Panc1 (cell line): ENCODE measurements at places on chromosomes 6 and 20. TPM values are rescaled to one million over a fixed set of nuclear protein-coding genes. Genes with fewer than 3 reads are reported as not detected.

The NAA20 gene
- total RNA-seq = 65.6 TPM

GRCh38 chr20:59645271-59645670 lies 40.9 kb downstream of the PHACTR3 start:
- no peak for DNase-seq

The BHLHE23 gene
- total RNA-seq = not detected

GRCh38 chr6:107132330-107132954 lies 17.1 kb upstream of the BEND3 start:
- no peak for DNase-seq

GRCh38 chr6:2582268-2582667 lies 168.5 kb downstream of the MYLK4 start:
- DNase-seq = no peak

DNA sequence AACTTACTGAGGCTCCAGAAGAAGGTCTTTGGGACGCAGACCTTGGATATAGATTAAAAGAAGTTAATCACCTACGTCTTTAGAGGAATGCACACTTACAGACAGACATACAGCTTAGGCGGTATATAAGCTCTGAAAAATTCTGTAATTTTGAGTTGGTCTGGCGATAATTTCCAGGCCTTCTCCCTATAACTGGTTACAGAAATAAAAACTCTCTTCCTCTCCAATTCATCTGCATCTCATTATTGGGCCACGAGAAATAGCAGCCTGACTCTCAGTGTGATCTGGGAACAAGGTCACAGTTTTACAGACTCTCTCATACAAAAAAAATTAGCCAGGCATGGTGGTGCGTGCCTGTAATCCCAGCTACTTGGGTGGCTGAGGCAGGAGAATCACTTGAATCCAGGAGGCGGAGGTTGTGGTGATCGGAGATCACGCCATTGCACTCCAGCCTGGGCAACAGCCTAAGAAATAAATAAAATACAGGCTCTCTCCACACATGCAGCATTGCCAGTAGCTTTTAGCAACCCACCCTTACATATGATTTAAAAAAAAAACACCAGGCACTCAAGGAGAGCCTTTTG lies 4.7 kb downstream of the ZBTB24 start:
- DNase-seq = no peak

DNA sequence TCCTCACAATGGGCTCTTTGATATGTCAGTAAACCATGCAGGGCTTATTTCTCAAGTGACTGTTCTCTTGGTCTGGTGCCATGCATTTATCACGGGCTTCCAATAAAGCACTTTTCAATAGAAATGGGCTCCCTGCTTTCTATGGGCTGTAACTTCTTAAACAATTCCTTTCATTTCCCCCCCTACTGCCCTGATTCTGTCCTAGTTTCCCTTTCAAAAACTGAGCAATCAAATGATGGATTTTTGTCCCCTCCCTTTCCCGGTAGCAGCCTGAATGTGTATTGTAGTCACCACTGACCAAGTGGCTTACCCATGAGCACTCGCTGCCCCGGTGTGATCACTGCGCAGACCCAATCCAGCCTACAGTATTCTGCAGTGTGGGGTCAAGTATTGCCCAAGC lies 13.9 kb downstream of the RPS10 start:
- no peak for DNase-seq

GRCh38 chr6:72758901-72759300 lies 137.0 kb downstream of the KCNQ5 start:
- DNase-seq = no peak

GRCh38 chr6:84062519-84063154 lies 29.1 kb downstream of the MRAP2 start:
- no peak for DNase-seq

DNA sequence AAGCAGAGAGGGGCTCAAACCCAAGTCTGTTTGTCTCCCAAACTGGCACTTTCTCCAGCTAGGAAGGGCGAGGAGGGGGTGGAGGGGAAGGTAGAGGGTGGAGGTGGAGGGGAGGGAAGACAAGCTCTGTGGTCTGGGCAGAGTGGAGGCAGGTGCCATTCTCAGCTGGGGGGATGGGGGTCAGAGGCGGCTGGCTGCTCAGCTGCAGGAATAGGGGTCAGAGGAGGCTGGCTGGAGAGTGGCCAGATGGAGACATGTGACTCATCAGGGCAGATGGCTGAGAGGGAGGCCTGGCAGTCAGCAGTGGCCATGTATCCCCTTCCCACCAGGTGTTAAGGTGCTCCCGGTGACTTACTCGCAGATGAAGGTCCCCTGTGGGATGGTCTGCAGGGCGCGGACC lies 3.5 kb upstream of the SLC44A4 start:
- DNase-seq = no peak

The ECT2L gene
- total RNA-seq = not detected

The ENPP1 gene
- total RNA-seq = 6.8 TPM

The C6orf58 gene
- not detected for total RNA-seq

- no peak for DNase-seq
These were observed 206.8 kb downstream of the EYA4 start for GRCh38 chr6:133447924-133448323.

DNA sequence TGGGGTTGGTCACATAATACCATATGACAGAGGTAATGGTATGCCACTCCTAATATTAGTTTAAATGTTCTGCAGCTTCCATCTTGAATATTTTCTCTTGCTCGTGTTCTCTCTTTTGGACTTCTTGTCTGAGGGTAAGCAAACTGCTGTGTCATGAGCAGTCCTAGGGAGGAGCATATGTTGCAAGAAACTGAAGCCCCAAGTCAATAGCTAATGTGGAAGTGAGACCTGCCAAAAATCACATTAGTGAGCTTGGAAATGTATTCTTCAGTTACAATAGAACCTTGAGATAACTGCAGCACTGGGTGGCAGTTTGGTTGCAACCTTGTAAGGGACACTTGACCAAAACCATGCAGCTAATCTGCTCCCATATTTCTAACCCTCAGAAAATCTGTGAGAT lies 178.2 kb upstream of the IMPG1 start:
- no peak for DNase-seq
